T1000 (cell line): ENCODE measurements at places on chromosomes 7 and 10.

DNA sequence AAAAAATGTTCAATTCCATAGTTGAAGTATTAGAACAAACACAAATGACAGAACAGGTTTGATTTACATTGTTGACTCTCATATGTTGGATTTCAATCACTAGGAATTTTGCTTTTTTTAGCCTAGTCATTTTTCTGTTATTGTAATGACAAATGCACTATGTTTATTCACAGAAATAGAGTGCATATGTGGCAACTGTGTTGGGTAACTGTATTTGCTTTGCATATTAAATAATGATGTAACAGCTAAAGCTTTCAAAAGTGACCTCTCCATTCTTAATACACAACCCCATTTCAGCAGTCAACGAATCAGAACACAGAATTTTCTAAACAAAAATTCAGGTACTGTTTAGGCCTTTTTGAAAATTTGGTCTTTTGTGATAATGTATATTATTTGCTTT lies 54.0 kb upstream of the SLC26A5 start:
- DNase-seq: no peak

- DNase-seq: no peak
Observed at GRCh38 chr10:79923145-79923544, 25.8 kb downstream of the SFTPD start.

- DNase-seq: no peak
Observed at GRCh38 chr10:123562387-123562786, 103.8 kb upstream of the GPR26 start.

DNA sequence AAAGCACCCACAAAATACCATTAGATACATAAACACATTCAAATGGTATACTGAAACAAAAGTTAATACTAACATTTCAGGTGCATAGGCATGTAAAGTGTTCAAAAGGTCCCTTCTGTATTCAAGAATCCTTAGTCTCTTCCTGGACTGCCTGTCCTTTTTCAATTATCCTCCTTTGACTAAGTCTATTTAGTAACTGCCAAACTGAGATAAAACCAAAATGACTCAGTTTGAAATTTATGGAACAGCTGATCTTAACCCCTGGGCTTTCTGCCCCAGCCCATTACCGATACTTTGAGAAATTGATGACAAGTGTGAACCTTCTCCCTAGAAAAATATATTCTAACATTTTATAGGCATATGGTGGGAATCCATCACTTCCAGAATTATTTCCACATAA lies 5.4 kb downstream of the EPC1 start:
- no peak for DNase-seq

DNA sequence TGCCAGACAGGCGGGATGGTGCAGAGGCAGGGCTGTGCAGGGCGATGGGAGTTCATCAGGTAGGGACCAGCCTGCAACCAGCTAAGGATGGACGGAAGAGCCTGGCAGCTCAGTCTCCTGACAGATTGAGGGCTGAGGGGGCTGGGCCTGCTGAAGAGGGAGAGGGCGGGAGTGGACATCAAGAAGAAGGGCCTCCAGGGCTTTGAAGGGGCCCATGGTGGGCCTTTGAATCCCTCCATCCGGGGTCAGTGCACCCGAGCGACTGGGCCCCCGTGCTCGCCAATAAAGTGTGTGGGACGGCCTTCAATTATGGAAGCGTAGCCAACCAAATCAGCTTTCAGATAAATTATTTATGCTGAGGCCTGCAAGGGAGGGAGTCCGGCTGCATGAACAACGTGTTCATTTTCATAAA lies 431.2 kb downstream of the RPS24 start:
- DNase-seq: no peak

GRCh38 chr10:32141018-32141807 lies 85.0 kb upstream of the KIF5B start:
- DNase-seq: no peak

DNA sequence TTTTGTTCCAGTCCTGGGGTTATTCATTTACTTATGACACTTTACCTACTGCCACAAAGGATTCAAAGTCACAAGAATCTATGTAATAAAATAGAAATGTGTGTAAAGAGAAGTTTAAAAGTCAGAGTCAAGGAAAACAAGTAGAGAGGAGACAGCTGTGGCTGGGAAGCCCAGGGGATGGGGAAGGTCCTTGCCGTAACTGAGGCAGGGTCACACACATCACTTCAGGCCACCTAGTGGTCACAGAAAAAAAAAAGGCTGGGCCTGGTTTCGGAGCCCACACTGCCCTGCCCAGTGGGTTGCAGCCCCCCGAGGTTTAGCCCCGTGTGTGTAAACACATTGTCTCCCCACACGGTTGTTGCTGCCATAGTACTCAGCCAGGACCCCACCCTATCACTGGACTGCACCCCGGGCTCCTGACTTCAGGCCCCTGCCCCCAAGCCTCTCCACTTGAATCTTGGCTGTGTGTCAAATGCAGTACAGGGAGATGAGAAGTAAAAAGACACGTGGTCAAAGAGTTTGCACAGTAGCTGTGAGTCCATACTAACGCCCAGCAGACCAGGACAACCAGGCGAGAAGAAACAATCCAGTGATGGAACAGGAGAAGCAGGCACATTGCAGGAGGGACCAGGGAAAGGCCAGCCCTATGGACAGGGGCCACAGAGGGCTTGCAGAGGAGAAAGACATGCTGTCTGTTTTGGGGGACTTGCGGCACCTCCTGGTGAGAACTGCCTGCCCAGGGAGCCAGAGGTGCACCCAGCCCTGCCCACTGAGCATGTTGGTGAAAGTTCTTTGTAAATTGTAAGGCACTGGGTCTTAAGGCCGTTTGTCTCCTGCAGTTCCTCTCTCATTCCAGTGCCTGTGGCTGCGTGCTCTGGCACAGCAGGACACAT lies 91.4 kb upstream of the MACROH2A2 start:
- DNase-seq: no peak

- DNase-seq: no peak
Observed at GRCh38 chr10:97456034-97456685, 10.2 kb downstream of the ZDHHC16 start.
